ENCODE measurements at places on chromosomes 16 and 17.

DNA sequence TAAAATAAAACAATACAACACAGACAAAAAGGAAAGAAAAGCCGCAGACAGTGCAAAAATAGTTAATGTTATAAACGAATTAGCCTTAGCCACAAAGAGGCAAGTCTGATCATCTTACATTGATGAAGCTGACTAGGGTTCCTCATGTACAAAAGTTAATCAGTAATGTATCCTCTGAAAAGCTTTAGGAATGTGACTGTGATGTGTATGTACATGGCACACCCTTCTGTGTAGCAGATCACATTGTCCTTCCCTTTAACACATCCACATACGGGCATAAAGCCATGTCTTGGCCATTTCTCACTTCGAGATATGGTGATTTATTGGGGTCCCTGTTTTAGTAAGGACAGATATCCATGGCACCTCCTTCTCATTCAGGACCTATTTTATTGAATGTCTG is 1327.5 kb upstream of the CDH8 start:
- DNase-seq = no peak

GRCh38 chr17:7147772-7148171 is 31.4 kb downstream of the ASGR1 start:
- no peak for DNase-seq

GRCh38 chr17:72342061-72342460 is 221.2 kb downstream of the SOX9 start:
- no peak for DNase-seq

DNA sequence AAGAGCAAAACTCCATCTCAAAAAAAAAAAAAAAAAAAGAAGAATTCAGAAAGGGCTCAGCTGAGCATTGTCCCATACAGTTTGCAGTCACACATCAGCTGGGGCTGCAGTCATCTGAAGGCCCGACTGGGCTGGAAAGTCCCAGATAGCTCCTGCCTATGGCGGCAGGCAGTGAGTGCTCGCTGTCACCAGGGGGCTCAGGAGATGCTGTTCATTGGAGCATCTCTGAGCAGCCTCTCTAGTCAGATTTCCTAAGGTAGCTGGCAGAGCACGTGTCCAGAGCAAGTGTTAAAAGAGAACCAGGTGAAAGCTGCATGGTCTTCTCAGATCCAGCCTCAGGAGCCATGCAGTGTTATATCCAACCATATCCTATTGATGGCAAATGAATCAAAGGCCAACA is 75.8 kb downstream of the WSCD1 start:
- DNase-seq = no peak

GRCh38 chr17:8888704-8889302 is 21.3 kb upstream of the PIK3R6 start:
- no peak for DNase-seq

- no peak for DNase-seq
Observed at GRCh38 chr16:24822542-24822941, 23.2 kb upstream of the SLC5A11 start.

GRCh38 chr17:35243561-35244340 is 879 bp downstream of the SLFN5 start:
- peak; percentile 86 for DNase-seq

DNA sequence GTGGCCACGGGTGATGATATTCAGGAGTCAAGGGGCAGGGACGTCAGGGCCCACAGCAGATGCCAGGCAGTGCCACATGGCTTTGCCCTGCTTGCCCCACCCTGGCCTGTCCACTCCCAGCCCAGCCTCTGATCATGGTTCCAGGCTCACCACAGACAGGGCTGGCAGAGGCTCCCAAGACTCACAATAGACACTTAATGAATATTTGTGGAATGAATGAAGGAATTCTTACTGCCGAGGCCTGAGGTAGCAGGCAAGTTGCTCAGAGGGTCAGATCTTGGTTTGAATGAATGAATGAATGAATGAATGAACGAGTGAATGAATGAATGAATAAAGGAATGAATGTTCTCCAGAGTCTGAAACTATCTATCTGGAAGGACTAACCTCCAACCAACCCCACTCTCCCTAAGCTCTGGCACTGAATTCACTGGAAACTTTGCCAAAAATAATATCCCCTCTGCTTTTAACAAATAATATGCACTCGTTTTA is 60.9 kb downstream of the RAI1 start:
- DNase-seq = peak; percentile 66

GRCh38 chr17:73729101-73729500 is 84.9 kb upstream of the SDK2 start:
- DNase-seq = no peak

GRCh38 chr16:86476956-86477534 is 33.3 kb upstream of the FOXF1 start:
- peak; percentile 20 for DNase-seq

DNA sequence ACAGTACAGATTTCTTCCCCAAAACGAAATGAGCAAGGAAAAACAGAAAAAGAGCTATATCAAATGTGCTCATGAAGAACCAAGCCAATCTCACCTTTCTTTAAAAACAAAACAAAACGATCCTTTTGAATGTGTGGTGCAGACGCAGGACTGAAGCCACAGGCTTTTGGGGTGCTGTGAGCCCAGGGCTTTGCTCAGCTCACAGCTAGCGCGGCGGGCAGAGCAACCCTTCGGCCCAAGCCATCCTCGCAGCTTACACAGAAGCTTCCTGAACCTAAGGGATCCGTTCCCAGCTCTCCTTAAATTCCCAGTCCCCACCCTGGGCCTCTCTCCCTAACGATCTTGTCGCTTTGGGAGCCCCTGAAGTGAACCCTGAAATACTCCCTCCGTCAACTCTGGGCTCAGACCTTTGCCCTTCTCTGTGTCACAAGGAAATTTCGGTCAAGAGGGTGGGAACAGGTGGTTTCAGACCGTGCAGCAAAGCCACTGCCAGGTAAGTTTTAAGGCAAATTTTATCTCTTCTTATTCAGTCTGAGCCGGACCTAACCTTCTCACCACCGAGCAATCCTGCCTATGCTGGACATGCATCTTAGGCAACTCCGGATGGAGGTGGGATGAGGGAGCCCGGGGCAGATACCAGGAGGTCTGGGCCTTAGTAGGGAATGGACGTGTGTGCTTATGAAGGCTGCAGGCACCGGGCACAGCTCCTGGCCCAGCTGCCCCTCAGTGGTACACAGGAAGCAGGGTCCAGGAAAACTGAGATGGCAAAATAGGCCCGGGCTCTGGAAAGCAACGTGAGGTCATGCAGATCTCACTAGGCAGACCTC is 52.0 kb downstream of the COTL1 start:
- DNase-seq = no peak

DNA sequence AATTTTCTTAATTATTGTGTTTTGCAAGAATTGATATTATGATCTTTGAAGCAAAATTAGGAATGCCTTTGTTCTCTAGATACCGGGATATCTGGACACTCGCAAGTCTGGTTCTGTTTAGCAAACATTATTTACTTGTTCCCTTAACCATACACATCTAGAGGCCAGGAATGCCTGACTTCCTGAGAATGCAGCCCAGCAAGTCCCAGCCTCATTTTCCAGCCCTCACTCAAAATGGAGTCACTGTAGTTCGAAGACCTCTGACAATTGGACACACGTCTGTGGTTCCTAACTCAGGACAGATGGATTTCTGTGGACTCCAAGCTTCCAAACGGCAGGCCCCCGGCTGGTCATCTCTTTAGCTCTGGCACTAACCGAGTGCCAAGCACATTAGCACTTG is 355.4 kb upstream of the RBFOX1 start:
- no peak for DNase-seq

DNA sequence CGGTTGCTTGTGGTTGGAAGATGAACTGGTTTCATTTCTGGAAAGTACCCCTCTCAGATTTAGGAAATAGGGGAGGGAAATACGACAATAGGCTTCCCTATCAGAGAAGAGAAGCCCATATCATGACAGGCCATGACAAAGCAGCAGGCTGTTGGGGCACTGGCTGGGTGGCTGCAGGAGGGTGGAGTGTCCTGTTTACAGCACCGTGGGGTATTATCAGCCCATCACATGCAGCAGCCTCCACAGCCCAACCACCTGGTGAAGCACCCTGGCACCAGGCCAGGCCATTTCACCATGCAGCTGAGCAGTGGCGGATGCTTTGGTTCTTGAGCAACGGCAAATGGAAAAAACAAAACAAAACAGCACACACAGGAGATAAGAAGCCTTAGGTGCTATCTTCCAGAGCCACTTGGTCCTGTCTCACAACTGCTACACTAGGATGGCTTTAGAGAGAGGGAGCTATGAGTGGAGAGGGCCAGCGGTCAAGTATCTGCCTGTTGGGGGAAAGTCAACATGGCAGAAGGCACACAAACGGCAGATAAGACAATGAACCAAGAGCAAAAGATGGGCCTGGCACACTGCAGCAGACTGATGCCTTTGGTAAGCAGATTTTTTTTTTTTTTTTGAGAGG is 24.2 kb downstream of the FAM117A start:
- no peak for DNase-seq

GRCh38 chr16:28293601-28293960 is 1.3 kb downstream of the SBK1 start:
- DNase-seq = no peak

- DNase-seq = no peak
Observed at GRCh38 chr17:680529-680928, 34.1 kb downstream of the VPS53 start.

DNA sequence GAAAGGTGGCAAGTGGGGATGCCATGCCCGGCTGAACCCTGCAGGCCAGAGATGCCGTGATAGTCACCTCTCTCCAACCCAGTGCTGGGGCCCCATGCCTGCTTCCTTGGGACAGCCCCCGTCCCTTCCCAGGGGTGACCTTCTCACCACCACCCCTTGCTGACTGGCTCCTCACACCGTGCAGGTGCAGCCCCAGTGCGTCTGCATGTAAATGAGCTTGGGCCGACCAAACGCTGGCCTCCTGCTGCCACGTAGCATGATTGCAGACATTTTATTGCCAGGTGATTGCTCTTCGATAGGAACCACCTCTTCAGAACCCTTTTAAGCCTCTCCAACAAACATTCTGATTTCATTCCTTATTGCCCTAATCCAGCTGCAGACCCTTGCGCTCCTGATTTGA is 32.5 kb downstream of the ASIC2 start:
- no peak for DNase-seq

GRCh38 chr17:39360537-39360936 is 40.9 kb downstream of the FBXL20 start:
- no peak for DNase-seq

GRCh38 chr17:69466451-69466850 is 52.0 kb downstream of the MAP2K6 start:
- no peak for DNase-seq

- DNase-seq = peak; percentile 69
Observed at GRCh38 chr17:4786106-4786511, at the start of gene VMO1. TSS of gene VMO1 (minus strand) at chr17:4786364. CDS start at chr17:4786352, 12 bp downstream.

GRCh38 chr16:81864646-81865382 is 85.7 kb downstream of the PLCG2 start:
- no peak for DNase-seq

GRCh38 chr16:81143921-81144471 is 47.8 kb upstream of the GCSH start:
- no peak for DNase-seq

- peak; percentile 55 for DNase-seq
Observed at GRCh38 chr16:22372882-22373661, 1.3 kb downstream of the CDR2 start.

DNA sequence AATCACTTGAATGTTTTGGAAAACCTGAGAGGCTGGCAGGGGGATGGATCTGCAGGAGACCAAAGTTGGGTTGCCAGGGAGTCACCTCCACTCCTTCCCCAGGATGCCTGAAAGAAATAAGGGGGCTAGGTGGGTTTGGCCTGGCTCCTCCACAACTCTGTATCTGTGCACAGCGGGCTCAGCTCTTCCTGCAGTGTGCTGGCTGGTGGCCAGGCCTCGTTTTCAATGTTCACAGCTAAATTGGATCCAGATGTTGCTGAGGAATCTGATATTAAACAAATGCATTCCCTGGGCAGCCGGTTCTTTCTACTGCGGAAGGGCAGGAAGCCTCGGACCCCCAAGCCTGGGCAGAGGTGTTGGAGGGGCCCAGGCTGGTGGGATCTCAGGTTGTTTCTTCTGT is 106.2 kb downstream of the N4BP1 start:
- DNase-seq = peak; percentile 95

DNA sequence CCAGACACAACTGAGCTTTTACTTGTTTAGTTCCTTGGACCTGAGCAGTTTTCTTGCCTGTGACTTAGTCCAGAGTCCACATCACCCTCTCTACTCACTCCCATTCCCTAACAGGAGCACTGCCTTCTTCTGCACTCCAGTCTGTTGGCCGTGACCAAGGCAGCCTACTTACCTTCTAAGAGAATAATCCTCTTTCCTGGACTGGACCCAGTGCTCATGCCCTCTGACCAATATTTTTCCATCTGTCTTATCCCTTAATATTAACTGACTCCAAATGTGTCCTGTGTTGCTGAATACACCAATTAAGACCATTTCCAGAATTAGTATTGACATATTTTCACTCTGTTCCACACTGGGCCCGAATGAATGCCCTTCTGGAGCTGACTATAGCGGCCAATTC is 681.0 kb upstream of the KIF2B start:
- DNase-seq = no peak

All from GM23248 (cell line).